ENCODE measurements at places on chromosomes 5 and 9. TPM values are rescaled to one million over a fixed set of nuclear protein-coding genes. Genes with fewer than 3 reads are reported as not detected.

LSM11 gene
- 2.2 TPM for total RNA-seq

ANKDD1B gene
- 0.15 TPM for total RNA-seq

LCN9 gene
- total RNA-seq: not detected

NKD2 gene
- total RNA-seq: 0.30 TPM

ADAMTSL1 gene
- 39.1 TPM for total RNA-seq

DMGDH gene
- 2.5 TPM for total RNA-seq

PAEP gene
- total RNA-seq: not detected

CEL gene
- 0.17 TPM for total RNA-seq

KIF27 gene
- 0.67 TPM for total RNA-seq

HAPLN1 gene
- 2.7 TPM for total RNA-seq

VAV2 gene
- 8.7 TPM for total RNA-seq

DOK3 gene
- total RNA-seq: 0.17 TPM

BHMT2 gene
- 1.3 TPM for total RNA-seq

PAPPA gene
- total RNA-seq: 11.1 TPM

ARL10 gene
- total RNA-seq: 3.4 TPM

PSMD5 gene
- 37.8 TPM for total RNA-seq

SAXO1 gene
- total RNA-seq: not detected

MPDZ gene
- total RNA-seq: 13.1 TPM

HRCT1 gene
- total RNA-seq: 5.4 TPM

ATG12 gene
- total RNA-seq: 52.3 TPM

PHF24 gene
- total RNA-seq: 0.74 TPM

GAPT gene
- total RNA-seq: not detected

ACOT12 gene
- total RNA-seq: 0.84 TPM

ZNF608 gene
- total RNA-seq: 12.5 TPM

SHB gene
- total RNA-seq: 13.4 TPM

FBXW2 gene
- total RNA-seq: 20.2 TPM

PCDHGA12 gene
- 8.4 TPM for total RNA-seq

PDZD2 gene
- 1.3 TPM for total RNA-seq

GPX3 gene
- total RNA-seq: 2.7 TPM
